ENCODE measurements at places on chromosomes 3 and 15.
A peak's percentile ranks its signal among the peaks of the same experiment; 100 is the strongest.

GRCh38 chr3:46070595-46071093 lies 43.4 kb upstream of the XCR1 start:
- no peak for DNase-seq

- no peak for DNase-seq
Observed at GRCh38 chr15:70533931-70534742, 229.2 kb downstream of the UACA start.

GRCh38 chr15:57217778-57218598 lies 158.3 kb upstream of the CGNL1 start:
- no peak for DNase-seq

DNA sequence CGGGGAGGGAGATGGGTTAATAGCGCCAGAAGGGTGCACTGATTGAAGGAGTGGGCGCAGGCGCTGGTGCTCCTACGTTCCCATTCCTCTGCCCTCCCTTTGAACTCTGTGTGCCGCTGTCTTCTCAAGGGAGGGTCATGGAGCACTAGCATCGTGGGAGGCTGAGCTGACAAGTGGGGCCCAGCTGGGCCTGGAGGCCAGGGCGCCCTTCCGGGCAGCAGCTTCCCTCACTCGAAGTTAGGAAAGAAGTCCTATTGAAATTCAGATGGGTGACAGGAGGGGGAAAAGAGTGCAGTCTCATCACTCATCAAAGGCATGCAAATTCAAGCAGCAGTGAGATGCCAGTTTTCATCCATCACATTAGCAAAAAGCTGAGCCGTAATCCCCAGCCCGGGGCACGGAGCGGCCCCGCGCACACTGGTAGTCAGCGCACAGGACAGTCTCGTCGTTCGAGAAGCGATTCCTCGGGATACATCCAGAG lies 128.2 kb downstream of the LRRK1 start:
- DNase-seq: no peak

GRCh38 chr15:50880651-50881114 lies 27.8 kb upstream of the AP4E1 start:
- no peak for DNase-seq

- DNase-seq: peak; percentile 16
Observed at GRCh38 chr15:70447928-70448698, 315.2 kb downstream of the UACA start.

DNA sequence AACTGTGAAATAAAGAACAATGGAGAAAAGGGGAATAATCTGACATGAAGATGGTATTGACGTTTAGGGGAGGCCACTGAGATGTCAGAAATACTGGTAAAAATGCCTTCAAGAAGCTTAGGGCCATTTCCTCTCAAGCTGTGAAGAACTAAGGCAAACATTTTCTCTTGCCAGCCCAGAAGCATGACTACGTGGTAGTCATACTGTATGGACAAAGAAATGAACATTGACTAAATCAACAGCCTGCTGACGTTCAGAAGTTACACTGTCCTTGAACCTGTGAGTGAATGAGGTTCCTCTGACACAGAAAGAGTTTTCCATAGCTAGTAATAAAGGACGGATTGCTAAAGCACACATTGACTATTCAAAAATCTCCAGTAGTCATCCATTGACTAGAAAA lies 121.0 kb downstream of the P3H2 start:
- DNase-seq: no peak

GRCh38 chr3:151890721-151891141 lies 17.3 kb downstream of the SUCNR1 start:
- no peak for DNase-seq

DNA sequence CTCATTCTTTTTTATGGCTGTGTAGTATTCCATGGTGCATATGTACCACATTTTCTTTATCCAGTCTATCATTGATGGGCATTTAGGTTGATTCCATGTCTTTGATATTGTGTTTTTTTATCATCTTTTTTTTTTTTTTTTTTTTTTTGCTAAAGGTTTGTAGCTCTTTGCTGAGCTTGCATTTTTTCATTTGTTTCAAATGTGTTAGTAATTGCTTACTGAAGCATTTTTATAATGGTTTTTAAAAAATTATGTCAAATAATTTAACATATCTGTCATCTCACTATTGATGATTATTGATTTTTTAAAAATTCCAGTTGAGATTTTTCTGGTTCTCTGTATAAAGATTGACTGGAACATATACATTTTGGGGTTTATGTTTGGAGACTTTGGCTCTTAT lies 934.6 kb downstream of the TUSC7 start:
- DNase-seq: no peak

DNA sequence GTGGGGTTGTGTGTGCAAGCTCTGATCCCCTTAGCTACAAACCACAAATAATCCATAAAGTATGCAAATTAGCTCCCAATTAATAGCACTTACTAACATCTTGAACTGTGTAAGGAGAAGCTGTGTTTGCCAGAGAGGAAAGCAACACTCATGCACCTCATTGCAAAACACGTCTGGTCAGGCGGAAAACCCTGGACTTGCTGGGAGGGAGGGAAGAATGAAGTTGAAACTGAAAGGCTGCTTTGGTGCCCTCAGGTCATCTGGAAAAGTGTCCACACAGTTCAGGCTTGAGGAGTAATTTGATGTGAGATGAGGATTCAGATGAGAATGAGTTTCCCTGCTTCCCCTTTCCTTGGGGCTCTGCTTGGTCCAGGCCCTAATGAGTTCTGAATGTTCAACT lies 185.5 kb upstream of the ANKRD28 start:
- no peak for DNase-seq

- DNase-seq: no peak
Observed at GRCh38 chr15:37837276-37837675, 97.2 kb upstream of the TMCO5A start.

DNA sequence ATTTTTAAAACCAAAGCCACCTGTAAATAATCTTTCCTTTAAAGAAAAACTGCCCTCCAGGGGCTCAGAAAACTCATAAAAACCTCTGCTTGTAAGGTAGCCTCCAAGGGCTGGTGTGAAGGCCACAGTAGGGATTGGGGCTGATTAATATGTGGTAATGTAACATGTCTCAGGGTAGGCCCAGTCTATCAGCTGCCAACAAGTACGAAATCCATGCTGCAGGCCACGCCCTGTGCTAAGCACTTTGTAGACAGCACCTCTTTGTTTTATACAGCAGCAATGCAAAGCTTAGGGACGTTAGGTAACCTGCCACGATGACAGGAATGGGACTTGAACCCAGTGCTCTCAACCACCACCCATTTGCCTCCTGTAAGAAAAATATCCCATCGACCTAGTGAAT lies 65.6 kb upstream of the PRICKLE2 start:
- DNase-seq: no peak

DNA sequence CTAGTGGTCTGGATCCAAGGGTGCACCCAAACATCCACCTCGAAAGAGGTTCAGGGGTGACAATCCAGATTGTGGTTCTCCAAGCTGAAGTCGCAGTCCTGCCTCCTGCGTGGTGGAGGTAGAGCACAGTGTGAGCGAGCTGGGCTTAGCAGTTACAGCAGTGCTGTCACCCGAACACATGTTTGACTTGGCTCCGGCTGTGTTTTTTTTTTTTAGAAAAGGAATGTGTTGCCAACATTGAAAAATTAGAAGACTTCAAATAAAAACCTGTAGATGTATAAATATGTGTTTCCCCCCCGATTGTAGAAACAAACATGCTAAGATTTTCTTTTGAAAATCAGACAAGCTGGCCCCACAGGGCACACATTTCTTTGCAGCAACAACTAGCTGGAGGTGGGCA lies 530.8 kb downstream of the SHQ1 start:
- no peak for DNase-seq

- DNase-seq: peak; percentile 99
Observed at GRCh38 chr15:59688782-59689625, at the start of gene BNIP2. TSS of gene BNIP2 (minus strand) at chr15:59689320. CDS start at chr15:59682457, 6,863 bp downstream.

DNA sequence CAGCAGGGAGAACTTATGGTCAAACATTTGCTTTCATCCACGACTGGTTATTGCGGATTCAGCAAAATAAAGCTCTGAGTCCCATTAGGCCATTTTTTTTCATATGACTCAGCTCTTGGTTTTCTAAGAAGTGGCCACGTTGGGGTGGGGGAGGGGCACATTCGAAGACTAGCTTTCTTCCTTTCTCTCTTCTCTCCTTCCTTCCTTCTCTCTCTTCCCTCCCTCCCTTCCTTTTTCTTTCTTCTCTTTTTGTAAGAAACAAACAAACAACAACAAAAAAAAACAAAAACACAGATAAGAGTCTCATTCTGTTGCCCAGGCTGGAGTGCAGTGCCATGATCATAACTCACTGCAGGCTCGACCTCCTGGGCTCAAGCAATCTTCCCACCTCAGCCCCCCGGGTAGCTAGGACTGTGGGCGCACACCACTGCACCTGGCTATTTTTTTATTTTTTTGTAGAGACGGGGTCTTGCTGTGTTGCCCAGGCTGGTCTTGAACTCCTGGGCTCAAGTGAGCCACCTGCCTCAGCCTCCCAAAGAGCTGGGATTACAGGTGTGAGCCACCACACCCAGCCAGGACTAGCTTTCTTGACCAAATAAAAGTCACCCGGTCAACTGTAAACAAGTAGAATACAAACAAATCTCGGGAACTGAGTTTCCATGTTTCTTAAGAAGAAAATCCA lies 41.6 kb downstream of the ABCC5 start:
- no peak for DNase-seq

DNA sequence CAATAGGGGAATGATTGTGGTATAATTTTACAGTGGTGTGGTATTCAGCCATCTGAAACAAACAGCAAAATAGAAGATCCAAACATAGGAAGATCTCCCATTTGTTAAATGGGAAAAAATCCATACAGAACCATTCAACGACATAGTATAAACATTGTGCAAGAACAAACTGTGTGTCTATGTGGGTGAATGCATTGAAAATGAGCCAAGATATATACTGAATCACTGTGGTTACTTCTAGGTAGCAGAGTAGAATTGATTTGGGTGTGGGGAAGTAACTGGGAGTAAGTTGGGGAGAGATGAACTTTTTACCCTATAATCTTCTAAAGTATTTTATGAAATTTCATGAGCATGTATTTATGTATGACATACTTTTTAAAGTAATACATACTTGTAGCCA lies 123.1 kb upstream of the UMPS start:
- DNase-seq: no peak

- no peak for DNase-seq
Observed at GRCh38 chr15:81751256-81751655, 294.6 kb downstream of the MEX3B start.

GRCh38 chr3:49164983-49165720 lies 979 bp downstream of the CCDC71 start:
- no peak for DNase-seq

DNA sequence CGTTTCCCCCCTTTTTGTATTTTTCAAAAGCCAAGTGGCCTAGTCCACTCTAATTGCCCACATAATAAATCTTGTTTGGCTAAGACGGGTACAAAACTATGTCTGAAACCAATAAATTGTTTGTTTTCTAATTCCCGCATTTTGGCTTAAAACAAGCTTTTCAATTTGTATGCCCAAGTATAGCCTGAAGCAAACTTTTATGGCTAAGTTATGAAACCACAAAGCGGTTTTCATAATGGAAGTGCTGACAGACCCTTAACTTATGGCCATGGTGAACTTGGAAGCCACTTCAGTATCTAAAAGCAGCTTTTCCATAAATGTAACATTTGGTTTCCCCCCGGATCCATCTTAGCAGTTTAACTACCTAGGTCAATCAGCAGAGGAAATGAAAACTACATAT lies 29.9 kb upstream of the POLR2M start:
- no peak for DNase-seq

- no peak for DNase-seq
Observed at GRCh38 chr3:3800685-3801493, 1.7 kb downstream of the LRRN1 start.

GRCh38 chr15:60838206-60838605 lies 359.3 kb upstream of the ICE2 start:
- DNase-seq: no peak

DNA sequence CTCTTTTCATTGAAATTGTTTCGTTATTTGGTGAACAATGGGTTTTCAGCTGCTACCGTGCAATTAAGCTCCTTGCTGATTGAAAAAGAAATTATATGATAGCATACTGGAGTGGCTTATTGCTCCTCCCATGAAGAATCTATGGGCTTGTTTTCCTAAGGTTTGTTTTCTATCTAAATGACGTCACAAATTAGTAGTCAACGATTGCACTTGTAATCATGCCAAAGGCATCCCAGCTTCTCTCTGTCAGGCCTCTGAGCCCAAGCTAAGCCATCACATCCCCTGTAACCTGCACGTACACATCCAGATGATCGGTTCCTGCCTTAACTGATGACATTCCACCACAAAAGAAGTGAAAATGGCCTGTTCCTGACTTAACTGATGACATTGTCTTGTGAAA lies 388.0 kb upstream of the LMCD1 start:
- DNase-seq: no peak

- DNase-seq: no peak
Observed at GRCh38 chr3:149615731-149616221, 42.0 kb downstream of the WWTR1 start.

GRCh38 chr3:141476033-141476432 lies 10.8 kb upstream of the RASA2 start:
- DNase-seq: no peak

- no peak for DNase-seq
Observed at GRCh38 chr15:82643992-82644391, 3.2 kb downstream of the CPEB1 start.

DNA sequence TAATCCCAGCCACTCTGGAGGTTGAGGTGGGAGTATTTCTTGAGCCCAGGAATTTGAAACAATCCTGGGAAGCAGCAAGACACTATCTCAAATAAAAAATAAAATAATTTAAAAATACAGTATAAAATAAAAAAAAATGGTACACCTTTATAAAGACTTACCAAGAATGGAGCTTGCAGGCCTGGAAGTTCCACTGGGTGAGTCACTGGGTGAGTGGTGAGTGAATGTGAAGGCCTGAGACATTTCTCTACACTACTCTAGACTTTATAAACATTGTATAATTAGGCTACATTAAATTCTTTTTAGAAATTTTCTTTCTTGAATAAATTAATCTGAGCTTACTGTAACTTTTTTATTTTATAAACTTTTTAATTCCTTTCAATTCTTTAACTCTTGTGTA lies 609.1 kb upstream of the BCHE start:
- DNase-seq: no peak

GRCh38 chr15:80977627-80978036 lies 12.0 kb downstream of the MESD start:
- no peak for DNase-seq

DNA sequence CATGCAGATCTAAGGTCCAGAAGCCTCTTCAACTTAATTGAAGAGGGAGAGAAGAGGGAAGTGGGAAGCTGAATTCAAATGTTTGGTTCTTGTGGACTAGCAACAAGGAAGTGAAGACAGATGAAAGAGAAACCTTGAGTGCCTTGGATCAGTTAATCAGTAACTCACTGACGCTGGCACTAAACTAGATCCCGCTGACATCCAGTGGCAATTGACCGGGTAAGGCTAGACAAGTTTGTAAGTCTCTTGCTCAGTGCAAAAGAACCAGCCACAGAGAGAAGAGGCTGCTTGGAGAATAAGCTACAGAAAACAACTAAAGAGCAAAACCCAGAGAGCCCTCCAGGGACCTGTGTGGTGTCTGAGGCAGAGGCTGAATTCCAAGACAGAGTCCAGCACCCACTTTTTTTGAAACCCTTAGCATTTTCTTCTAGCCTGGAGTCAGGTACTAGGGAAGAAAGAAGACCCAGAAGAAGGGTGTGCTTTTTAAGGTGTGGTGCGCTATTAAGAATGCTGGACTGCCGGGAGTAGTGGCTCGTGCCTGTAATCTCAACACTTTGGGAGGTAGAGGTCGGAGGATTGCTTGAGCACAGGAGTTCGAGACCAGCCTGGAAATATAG lies 6.9 kb downstream of the PLCH1 start:
- no peak for DNase-seq

- no peak for DNase-seq
Observed at GRCh38 chr3:133136114-133137041, 98.2 kb downstream of the TMEM108 start.

GRCh38 chr3:54870423-54870822 lies 57.4 kb downstream of the LRTM1 start:
- DNase-seq: no peak

Measured in stimulated activated CD8-positive, alpha-beta memory T cell treated with anti-CD3 and anti-CD28 coated beads, Interleukin-7, amount 100 ng/mL, for 48 hours (primary cell).